ENCODE measurements at places on chromosomes 2 and 18.

DNA sequence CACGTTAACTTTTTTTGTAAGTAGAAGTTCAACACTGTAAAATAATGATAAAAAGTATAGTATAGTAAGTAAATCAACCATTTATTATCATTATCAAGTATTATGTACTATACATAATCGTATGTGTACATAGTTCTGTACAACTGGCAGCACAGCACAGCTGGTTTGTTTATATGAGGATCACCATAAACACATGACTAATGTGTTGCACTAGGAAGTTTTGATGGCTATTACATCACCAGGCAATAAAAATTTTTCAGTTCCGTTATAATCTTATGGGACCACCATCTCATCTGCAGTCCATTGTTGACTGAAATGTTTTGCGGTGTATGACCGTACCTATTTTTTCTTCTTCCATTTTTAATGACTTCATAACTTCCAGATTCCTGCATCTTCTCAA is 39.2 kb upstream of the ZNF385B start:
- DNase-seq, result no peak

- DNase-seq, result no peak
Measured at GRCh38 chr2:238380336-238380735, 46.4 kb upstream of the ASB1 start.

DNA sequence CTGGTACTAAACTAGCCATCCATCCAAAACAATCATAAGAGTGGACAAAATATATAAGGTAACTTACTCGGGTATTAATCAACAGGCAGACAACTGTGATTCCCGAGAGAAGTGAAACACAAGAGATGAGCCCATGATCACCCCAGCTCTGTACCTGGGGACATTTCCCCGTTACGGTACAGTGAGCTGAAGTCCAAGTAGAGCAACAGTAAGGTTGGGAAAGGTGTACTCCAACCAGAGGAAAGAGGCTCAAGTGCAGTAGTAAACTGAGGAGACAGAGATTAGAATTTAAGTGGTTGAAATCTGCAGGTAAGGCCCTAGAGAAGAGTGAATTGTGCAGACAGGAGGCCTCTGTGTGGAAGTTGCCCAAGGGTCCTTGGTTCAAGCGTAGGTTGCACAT is 30.5 kb upstream of the CHAC2 start:
- no peak for DNase-seq

DNA sequence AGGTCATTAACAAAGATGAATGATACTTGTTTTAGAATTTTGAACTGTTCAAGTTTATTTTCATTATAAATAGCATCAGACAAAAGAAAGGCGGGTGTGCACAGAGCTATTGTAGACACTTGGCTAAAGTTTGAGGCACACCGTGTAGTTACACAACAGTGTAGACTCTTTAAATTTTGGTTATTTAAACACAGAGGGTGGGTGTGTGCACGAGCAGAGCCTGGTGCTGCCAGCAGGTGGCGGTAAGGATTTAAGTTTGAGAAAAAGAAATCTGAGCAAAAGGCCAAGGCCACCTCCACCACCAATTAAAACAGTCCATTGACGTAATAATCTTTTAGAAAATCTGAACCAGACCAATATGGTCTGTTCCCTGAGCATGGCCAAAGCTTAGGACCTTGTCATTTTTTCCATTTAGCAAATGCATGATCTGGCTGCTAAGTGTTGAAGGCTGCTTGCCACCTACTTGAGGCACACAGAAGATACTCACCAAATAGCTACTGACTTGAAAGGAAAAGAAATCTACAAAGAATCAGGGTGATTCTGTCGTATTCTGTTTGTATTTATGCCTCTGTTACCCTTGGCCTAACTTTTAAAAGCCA is 14.3 kb downstream of the COPS7B start:
- peak; percentile 29 for DNase-seq

DNA sequence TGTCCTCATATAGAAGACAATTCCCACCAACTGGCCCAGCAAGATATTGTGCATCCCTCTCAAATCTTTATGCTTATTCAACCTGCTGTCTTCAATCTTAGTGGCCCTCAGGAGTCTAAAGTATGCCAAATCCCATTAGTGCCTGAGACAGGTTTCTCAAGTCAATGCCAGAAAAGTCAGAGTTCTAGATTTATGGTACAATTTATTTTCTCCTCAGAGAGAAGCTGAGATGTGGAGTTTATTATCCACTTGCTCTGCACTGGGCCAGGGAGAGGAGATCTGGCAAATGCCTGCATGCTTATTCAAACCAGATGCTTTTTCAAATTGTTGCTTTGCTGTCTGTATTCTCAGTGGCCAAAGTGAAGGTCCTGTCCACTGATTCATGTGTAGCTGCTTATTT is 825.2 kb downstream of the METTL4 start:
- DNase-seq, result no peak

GRCh38 chr18:36465276-36465675 is 167.8 kb downstream of the FHOD3 start:
- no peak for DNase-seq

DNA sequence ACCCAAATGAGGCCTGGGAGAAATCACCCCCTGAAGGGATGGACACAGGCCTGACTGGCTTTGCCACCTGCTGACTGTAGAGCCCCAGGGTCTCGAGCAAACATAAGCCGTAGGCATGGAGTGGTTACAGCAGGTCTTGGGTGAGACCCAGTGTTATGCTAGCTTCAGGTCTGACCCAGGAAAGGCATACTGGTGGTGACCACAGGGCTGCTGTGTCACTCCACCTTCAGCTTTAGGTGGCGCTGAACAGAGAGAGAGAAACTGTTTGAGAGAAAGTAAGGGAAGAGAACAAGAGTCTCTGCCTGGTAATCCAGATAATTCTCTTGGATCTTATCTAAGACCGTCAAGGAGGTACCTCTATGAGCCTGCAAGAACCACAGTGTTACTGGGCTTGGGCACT is 1544.2 kb upstream of the TMEFF2 start:
- no peak for DNase-seq

DNA sequence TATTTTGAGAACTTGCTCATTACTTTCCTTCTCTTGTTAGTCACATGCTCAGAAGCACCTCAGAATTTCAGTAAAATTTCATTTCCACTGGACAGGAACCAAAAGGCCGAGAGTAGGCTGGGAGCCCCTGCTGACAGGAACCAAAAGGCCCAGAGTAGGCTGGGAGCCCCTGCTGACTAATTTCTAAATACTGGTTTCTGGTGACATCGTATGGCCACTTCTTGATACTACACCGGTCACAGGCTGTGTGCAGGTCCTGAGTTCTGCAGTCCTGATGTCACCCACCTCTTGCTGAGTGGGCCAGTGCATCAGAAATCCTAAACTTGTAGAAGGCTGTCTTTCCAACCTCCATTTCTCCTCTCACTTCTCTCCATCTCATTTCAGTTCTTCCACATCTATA is 17.7 kb upstream of the EN1 start:
- no peak for DNase-seq

DNA sequence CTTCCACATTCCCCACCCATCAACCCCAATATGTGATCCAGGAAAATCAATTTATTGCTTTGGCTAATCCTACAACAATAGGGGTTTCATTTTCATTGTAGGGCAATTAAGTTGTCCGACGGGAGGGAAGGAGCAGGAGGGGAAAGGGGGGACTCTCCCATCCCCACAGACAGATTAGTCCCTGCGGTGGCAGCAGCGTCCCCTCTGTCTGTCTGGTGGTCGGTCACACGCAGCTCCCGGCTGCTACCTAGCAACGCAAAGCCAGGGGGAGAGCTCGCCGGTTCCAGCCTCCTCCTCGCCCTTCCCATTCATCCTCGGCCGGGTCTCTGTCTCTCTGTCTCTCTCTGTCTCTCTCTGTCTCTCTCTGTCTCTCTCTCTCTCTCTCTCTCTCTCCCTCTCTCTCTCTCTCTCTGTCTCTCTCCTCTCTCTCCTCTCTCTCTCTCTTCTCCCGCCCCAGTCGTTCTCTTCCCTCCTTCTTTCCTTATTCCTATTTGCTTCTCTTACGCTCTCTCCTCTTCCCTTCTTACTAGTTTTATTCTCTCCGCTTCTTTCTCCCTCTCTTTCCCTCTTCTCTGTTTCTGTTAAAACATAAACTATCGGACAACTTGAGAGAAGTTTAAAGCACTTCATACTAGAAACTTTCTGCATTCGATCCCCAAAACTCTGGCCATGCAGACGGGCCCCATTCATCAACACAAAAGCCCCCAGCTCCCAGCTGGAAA is 1.2 kb downstream of the LRP2 start:
- no peak for DNase-seq

DNA sequence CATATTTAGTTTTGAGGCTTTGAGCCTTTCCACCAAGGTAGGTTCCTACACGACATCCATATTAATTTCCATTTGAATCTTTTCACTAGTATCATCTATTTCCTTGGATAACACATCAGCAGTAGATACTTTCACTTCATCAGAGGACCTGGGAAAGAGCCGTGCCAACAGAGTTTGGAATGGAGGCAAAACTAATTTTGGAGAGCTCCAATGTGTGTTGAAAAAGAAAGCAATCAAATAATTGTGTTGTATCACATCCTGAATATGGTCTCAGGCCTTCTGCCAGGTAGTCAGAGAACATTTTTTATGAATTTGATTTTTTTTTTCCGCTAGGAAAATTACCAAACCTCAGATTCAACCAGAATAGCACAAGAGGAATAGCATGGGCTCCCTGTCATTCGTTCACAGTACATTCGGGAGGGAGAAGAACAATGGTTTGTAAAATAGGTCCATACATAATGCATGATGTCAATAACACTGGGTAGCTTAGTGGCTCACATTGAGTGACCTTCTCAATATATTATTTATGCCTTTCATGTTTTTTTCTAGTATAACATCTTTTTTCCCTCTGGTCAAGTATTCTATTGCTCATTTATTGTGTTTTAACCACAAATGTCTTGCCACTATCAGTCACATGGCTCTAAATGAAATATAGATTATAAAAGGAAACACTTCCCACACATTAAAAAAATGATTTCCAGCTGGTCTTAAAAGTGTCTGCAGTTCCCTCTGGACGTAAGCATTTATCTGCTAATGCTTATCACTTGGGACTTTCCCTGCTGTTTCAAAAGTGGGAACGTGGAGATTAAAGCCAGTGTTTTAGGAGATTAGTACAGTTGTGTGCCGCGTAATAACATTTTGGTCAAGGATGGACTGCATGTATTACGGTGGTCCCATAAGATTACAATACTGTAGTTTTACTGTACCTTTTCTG is 68.6 kb upstream of the RAPH1 start:
- no peak for DNase-seq

DNA sequence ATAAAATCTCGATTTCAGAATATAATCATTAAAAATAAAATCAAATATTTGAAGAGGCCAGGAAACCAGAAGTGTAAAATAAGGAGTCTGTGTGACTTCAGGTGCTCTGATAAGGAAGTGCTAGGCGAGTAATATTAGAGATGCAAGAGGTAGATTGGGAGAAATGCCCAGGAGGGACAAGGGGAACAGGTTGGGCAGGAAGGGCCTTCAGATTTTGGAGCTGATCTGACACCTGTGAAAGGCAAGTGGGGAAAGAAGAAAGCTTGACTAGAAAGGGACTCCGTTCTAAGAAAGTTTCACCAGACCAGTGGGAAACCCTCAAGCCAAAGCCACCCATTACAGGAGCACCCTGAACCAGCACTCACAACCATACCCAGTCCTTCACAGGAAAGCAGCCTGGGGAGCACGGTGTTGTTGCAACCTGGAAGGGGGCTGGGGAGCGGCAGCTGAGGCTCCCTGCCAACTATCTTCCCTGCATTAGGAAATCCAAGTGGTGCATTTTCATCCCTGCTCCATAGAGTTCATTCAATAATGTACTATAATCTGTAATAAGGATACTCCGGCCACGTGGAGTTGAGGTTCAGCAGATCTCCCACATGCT is 57.5 kb upstream of the GREB1L start:
- no peak for DNase-seq

- DNase-seq, result no peak
Measured at GRCh38 chr2:102704531-102704930, 57.3 kb upstream of the TMEM182 start.

DNA sequence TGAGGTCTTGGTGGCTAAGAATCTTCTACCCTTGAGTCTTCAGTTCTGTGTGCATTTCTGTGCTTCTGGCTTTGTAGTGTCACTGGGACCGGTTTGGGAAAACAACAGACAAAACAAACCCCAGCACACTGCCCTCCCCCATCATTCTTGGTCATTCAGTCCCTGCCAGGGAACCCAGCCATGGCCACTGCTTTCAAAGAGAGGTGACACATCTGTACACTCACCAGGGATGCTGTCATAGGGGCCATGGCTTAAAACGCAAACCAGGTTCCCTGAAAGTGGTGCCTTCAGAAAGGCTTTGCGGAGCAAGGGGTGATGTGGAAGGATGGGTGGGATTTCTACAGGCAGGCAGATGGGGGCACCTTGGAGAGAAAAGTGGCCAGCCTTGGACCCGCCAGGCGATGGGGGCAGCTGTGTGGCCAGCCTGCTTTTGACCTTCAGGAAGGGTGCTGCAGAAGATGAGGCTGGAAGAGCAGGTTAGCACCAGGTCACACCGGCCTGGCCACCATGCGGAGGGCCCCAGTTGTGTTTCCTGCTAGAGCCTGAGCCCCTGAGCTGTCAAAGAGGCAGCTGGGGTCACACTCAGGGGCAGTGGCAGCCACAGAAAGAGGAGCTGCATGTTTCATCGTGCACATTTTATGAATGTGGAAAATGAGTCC is 101.3 kb downstream of the INHBB start:
- DNase-seq, result no peak

DNA sequence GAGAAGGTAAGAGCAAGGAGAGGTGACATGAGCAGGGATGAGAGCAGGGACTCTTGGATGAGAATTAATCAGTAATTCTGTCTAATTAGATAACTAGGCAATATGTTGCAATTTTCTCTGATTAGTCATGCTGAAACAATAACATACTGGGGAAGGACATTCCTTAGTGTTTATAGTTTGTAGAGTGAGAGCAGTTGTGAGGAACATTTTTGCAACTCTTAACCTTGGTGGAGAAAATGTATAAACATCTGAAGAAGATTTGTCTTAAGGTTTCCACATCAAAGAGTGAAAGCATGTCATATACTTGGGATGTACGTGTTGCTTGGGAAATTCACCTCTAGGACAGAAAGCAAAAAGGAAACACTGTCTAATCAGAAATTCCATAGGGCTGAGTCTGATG is 955.4 kb upstream of the FANCL start:
- no peak for DNase-seq

DNA sequence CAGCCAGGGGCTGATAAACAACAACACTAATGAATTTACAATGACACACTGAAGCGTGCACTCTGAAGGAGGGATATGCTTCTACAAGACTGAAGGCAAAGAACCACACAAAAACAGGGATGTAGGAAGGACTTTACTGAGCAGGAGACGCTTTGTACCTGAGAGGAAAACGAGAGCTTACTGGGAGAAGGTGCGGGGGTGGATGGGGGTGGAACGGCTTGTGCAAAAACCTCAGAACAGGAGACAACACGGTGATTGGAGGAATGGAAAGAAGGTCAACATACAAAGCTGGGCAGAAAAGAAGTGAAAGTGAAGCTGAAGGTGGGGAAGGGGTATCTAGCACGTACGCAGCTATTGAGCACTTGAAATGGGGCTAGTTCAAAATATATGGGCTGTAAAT is 93.1 kb downstream of the SLC8A1 start:
- DNase-seq, result no peak

All from activated naive CD8-positive, alpha-beta T cell treated with anti-CD3 and anti-CD28 coated beads for 36 hours (primary cell).